Fibroblast of lung (primary cell): ENCODE measurements at places on chromosomes 2 and 18. TPM values are rescaled to one million over a fixed set of nuclear protein-coding genes. Genes with fewer than 3 reads are reported as not detected.
A peak's percentile ranks its signal among the peaks of the same experiment; 100 is the strongest.

DNA sequence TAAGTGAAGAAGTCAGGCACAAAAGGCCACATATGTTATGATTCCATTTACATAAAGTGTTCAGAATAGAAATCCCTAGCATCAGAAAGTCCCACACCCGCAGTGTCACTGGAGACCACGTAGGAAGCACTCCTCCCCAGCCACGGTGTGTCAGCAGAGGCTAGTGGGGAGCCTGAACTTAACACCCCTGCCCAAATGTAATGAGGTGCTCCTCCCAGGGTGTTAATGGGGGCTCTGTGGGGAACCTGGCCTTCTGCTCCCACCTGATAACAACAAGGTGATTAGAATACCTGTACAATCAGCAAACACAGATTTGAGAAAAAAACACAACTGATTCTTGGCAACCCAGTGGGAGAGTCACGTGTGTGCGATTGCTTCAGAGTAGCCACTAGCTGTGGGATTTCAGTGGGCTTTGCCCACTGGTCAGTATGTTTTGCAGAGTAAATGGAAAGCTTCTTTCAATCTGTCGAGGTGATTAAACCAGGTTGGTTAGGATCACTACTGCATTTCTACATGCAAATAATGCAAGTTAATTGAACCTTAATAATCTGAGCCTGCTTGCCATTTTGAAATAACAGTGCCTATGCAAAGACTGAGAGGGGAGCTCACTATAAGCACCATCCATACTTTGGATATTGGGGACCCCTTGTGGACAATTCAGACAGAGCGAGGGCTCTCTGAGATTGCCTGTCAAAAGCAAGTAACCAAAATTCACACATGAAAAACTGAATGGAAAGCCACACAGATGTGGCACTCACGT, 20.6 kb upstream of the ATRAID start:
- peak; percentile 40 for DNase-seq
- H3K4me1 ChIP-seq: no peaks in the 10 kb centered on the region
- no peaks in the 10 kb centered on the region for H3K36me3 ChIP-seq
- H3K27me3 ChIP-seq: peaks cover 14% of the 10 kb centered on the region
- no peak overlapping the region for H3K4me3 ChIP-seq
- no peak overlapping the region for H3K27ac ChIP-seq

DNA sequence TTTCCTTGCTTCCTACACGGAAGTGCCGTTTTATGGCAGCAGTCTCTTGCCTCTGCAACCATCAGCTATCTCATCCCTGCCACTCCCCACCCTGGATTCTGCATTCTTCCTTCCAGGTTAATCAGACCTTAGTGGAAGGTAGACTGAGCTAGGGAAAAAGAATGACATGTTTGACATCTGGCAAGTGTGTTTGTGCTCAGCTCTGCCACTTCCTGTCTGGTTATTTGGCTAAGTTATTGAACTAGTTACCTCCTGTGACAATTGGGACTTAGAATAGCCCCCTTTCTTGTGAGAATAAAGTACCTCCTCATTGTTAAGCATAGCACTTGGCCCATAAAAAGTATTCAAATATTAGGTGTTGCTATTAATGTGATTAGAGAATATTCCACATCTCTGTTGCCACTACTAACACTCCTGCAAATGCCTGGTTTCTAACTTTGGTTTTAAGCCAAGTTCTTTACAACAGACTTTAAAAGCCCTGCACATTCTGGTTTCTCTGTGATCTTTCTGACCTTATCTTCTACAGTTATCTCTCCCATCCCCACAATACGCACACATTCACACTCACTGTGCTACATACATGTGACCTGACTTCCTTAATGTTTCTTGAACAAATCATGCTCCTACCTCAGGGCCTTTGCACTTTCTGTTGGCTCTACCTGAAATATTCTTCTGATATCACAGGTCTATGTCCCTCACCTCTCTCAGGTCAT, 10.8 kb upstream of the MAPRE2 start:
- DNase-seq: no peak
- no peak overlapping the region for H3K4me3 ChIP-seq

DNA sequence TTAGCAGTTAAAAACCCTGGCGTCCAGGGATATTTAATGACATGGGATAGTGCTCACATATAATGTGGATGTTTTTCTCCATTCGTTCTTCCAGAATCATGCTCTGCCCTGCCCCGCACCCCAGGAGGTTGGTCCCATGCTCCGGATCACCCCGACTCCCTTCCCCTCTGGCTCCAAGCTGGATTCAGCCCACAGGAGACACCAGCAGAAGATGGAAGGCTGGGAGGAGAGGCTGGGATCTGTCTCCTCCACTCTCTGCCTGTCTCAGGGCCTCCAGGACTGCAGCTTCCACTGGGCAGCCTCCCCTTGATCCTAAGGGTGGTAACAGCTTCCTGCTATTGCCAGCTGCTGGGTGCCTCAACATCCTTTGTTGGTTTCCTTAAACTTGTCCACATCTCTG, 24.5 kb downstream of the TMEM177 start:
- H3K36me3 ChIP-seq: no peaks in the 10 kb centered on the region
- H3K27me3 ChIP-seq: peaks cover under 1% of the 10 kb centered on the region
- DNase-seq: no peak

- no peaks in the 10 kb centered on the region for H3K36me3 ChIP-seq
- H3K27me3 ChIP-seq: no peaks in the 10 kb centered on the region
- no peak overlapping the region for H3K27ac ChIP-seq
Measured at GRCh38 chr2:33859811-33860461, 260.8 kb upstream of the FAM98A start.

DNA sequence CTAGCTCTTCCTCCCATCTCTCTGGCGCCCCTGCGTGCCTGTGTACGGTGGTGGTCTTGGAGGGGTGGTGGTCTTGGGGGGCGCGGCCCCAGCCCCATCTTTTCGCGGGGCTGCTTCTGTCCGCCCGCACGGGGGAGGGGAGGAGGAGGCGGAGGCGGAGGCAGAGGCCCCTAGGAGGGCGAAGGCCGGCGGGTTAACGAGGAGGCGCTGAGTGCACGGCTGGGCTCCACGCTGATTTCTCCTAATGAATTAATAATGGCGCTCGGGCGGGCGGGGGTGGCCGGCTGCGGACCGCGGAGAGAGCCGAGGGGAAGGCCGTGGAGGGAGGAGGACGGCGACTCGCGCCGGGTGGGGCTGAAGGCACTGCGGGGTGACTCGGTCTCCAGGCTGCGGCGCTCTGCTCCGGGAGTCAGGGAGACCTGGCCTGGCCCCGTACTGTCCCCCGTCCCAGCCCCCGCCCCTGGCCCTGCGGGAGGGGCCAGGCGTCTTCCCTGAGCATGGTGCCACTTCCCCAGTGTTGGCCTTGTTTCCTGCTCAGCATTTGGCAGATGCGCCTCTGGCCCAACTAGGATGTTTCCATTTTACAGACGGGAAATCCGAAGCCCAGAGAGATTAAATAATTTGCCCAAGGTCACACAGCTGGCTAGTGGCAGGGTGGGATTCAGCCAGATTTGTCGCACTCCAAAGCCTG, 6.0 kb downstream of the GAREM2 start:
- no peak overlapping the region for H3K27ac ChIP-seq
- H3K27me3 ChIP-seq: peaks cover 13% of the 10 kb centered on the region
- H3K36me3 ChIP-seq: no peaks in the 10 kb centered on the region
- H3K4me1 ChIP-seq: peaks cover 4% of the 10 kb centered on the region

GRCh38 chr2:218698885-218699284, 11.8 kb upstream of the TTLL4 start:
- no peak for DNase-seq
- no peaks in the 10 kb centered on the region for H3K4me1 ChIP-seq
- no peak overlapping the region for H3K27ac ChIP-seq
- H3K4me3 ChIP-seq: no peak overlapping the region
- H3K27me3 ChIP-seq: no peaks in the 10 kb centered on the region
- peaks cover 1% of the 10 kb centered on the region for H3K36me3 ChIP-seq

GRCh38 chr18:44062345-44062744, 618.3 kb upstream of the SETBP1 start:
- H3K4me3 ChIP-seq: no peak overlapping the region
- no peak for DNase-seq
- H3K36me3 ChIP-seq: no peaks in the 10 kb centered on the region
- no peaks in the 10 kb centered on the region for H3K4me1 ChIP-seq
- H3K27ac ChIP-seq: no peak overlapping the region

DNA sequence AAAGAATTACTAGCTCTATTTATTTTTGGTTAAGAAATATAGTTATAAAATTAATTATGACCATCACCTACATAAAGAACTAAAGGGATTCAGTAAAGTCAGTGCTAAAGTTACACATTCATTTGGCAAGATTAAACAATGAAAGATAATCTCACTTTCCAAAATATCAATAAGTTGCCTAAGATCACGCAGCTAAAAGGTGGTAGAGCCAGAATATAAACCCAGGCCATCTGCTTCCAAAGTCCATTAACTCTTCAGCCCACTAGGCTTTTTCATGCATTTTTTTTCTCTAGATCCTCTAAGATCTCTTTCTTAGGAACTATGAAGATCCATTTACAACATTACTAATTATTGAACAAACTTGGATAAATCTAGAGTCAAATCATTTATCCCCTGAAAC, 66.6 kb upstream of the RND3 start:
- H3K4me3 ChIP-seq: no peak overlapping the region
- H3K27me3 ChIP-seq: no peaks in the 10 kb centered on the region
- peaks cover 2% of the 10 kb centered on the region for H3K4me1 ChIP-seq
- no peak for DNase-seq

DNA sequence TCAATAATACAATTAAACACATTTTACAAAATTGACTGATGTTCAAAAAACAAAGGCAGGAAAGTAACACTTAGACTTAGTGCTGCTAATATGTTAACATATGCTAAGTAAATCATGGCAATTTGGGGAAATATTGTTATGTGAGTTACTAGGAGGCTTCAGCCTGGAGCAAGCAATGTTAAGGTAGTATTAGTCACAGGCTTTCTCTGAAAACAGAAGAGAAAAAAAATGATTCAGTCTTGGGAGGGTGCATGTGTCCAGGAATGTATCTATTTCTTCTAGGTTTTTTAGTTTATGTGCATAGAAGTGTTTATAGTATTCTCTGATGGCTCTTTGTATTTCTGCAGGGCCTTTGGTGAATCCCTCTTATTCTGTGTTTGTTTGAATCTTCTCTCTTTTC, 345.8 kb upstream of the TFPI start:
- no peak overlapping the region for H3K27ac ChIP-seq
- no peaks in the 10 kb centered on the region for H3K4me1 ChIP-seq
- no peak overlapping the region for H3K4me3 ChIP-seq
- H3K27me3 ChIP-seq: no peaks in the 10 kb centered on the region
- DNase-seq: peak; percentile 16

GRCh38 chr2:109331081-109331480, 202.1 kb downstream of the SH3RF3 start:
- H3K36me3 ChIP-seq: no peaks in the 10 kb centered on the region
- H3K4me1 ChIP-seq: peaks cover 37% of the 10 kb centered on the region
- H3K27me3 ChIP-seq: no peaks in the 10 kb centered on the region
- peak; percentile 35 for DNase-seq
- H3K27ac ChIP-seq: peak overlapping the region; percentile 67
- H3K4me3 ChIP-seq: no peak overlapping the region

- no peaks in the 10 kb centered on the region for H3K27me3 ChIP-seq
- H3K4me3 ChIP-seq: no peak overlapping the region
- DNase-seq: peak; percentile 73
- no peaks in the 10 kb centered on the region for H3K4me1 ChIP-seq
- no peak overlapping the region for H3K27ac ChIP-seq
Measured at GRCh38 chr2:110126086-110126773, 10.6 kb upstream of the MALL start.

GRCh38 chr18:1017227-1018058, 112.8 kb downstream of the ADCYAP1 start:
- H3K4me3 ChIP-seq: no peak overlapping the region
- H3K27ac ChIP-seq: no peak overlapping the region
- no peaks in the 10 kb centered on the region for H3K36me3 ChIP-seq
- no peaks in the 10 kb centered on the region for H3K4me1 ChIP-seq
- DNase-seq: no peak

DNA sequence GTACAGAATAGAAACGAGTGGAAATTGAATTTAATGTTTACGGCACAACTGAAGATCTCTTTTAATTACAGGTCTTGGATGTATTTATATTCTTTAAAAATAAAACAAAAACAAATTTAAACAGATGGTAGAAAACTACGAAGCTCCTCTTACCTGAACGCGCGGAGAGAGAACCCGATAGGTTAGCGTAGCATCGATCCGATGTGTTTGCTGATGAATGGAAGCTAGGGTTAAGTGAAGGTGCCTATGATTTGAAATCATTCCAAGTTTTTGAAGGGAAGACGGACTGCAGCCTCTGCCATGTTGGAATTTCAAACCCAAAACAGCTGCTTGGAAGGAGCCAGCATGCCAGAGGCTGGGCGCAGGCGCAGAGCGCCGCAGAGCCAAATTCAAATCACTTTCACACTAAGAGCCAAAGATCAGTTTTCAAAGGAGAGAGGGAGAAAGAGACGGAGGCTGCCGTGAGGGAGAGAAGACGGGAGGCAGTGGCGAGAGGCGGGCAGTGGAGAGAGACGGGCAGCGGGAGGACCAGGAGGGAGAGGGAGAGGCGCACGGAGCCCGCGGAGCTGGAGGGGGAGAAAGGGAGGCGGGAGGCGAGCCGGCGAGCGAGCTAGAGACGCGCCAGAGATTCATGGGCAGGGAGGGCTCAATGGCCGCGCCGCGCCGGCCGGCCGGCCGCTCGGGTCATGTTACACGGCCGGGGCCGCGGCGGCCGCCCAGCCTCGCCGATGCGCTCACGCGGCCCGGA, at the start of gene FIGN:
TSS of gene FIGN (minus strand) at position 324 of the 748 bp plus-strand sequence. CDS start 1,081 bp downstream, outside the sequence.
- no peaks in the 10 kb centered on the region for H3K36me3 ChIP-seq
- peak within 1 kb of the TSS; percentile 95 for H3K4me3 ChIP-seq
- peak within 1 kb of the TSS; percentile 96 for H3K27ac ChIP-seq

- H3K27ac ChIP-seq: no peak overlapping the region
- H3K27me3 ChIP-seq: no peaks in the 10 kb centered on the region
- no peak overlapping the region for H3K4me3 ChIP-seq
- DNase-seq: peak; percentile 70
- no peaks in the 10 kb centered on the region for H3K36me3 ChIP-seq
Measured at GRCh38 chr2:236610991-236611821, 41.6 kb downstream of the ACKR3 start.

GRCh38 chr18:44724105-44724778, 43.6 kb downstream of the SETBP1 start:
- H3K4me3 ChIP-seq: no peak overlapping the region
- H3K4me1 ChIP-seq: peaks cover 10% of the 10 kb centered on the region
- H3K36me3 ChIP-seq: no peaks in the 10 kb centered on the region
- H3K27me3 ChIP-seq: no peaks in the 10 kb centered on the region

Gene PTPN2
- total RNA-seq: 23.6 and 24.1 TPM in 2 replicates

Gene NYAP2
- total RNA-seq: under 0.01 TPM in 1 of 2 replicates, not detected in the other

Gene ACVR1
- total RNA-seq: 30.8 and 42.9 TPM in 2 replicates

Gene ZBTB7C
- 0.33 and 0.51 TPM in 2 replicates for total RNA-seq

Gene PLB1
- total RNA-seq: 1.3 and 1.8 TPM in 2 replicates

Gene PRLH
- not detected in 2 replicates for total RNA-seq
